Umbilical cord (tissue), 2 donors: ENCODE measurements at places on chromosomes 4 and X. TPM values are rescaled to one million over a fixed set of nuclear protein-coding genes. Genes with fewer than 3 reads are reported as not detected.

Gene MAGEE1
- 0.24 TPM for total RNA-seq

Gene SLC10A4
- not detected for total RNA-seq

Gene HPGDS
- 18.3 TPM for total RNA-seq

Gene HTR2C
- not detected for total RNA-seq

Gene NEUROG2
- 2.2 TPM for total RNA-seq
